Activated naive CD8-positive, alpha-beta T cell treated with anti-CD3 and anti-CD28 coated beads, Interleukin-2, amount 50 U/mL, for 16 hours (primary cell): ENCODE measurements at places on chromosomes 4 and X.

- no peak for DNase-seq
Observed at GRCh38 chr4:110900213-110900769, 277.4 kb upstream of the PITX2 start.

DNA sequence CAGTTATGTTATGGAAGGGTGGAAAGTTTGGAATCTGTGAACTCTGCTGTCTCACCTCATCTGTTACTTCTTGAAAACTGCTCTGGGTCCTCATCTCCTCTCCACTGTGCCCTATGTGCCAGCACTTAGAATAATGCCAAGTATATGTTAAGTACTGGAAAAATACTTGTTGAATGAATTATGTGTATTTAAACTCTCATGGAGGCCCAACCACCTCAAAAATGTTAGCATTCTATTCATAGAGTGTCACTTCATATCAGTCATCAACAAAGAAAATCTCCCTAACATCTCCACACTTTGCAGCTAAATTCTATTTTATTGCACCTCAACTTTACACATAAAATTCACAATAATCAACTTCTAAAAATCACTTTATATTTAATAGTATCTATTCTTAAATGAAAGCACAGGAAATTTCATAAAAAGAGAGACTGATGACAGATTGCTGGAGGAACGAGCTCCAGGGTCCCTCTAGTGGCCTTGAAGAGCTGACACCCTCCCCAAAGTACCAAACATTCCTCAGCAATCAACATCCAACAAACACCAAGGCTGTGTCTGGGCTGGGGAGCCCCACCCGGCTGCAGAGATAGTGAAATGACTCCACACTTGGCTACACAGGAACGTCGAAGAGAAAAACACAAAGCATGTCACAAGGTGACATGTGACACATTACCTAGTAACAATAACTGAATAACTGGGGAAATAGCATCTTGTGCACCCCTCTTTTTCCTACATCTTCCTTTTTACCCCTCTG, 45.8 kb downstream of the SLC39A8 start:
- no peak for DNase-seq

DNA sequence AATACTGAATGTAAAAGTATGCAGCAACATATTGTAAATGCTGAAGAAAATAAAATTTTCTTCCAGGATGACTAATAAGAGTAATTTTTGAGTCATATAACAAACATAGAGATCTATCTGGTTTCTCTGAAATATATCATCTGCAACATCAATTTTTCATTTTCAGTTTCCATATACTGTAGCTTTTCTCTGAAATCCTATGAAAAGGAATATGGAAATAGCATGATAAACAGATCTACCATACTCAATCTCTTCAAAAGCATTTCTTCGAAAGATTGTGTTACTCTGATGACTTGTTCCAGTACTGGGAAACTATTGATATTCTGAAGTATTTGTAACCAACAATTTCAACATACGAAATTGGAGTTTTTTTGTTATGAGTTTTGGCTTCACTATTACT, 1156.7 kb downstream of the FAM133A start:
- DNase-seq: no peak

- DNase-seq: no peak
Observed at GRCh38 chr4:138611721-138612120, 369.6 kb upstream of the SLC7A11 start.

GRCh38 chrX:145563159-145563558, 254.5 kb upstream of the SLITRK2 start:
- DNase-seq: no peak

GRCh38 chr4:60805500-60806313, 394.4 kb upstream of the ADGRL3 start:
- no peak for DNase-seq

GRCh38 chr4:100041646-100042045, 91.6 kb upstream of the H2AZ1 start:
- DNase-seq: no peak

DNA sequence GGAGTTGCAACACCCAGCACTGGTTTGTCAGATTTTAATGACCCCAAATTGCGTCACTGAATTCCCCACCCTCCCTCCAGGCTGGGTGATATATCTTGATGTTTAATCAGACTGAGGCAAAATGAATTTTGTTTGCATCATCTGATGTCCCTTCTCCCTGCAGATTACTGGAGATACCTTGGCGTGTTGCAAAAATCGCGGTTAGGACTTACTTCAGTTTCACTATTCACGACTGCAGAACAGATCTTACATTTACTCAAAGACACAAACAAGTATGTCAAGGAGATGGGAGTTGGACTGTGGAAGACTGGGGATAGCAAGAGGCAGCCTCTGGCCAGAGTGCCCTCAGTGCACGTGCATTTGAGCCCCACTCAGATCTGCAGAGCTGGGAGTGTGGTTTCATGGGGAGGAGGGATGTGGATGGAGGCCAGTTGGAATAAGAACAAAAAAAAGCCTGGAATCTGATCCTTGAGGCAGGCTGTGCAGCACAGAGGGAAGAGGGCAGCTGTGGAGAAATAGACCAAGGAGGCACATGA, 92.2 kb upstream of the MTM1 start:
- DNase-seq: no peak

- DNase-seq: no peak
Observed at GRCh38 chrX:3638280-3638873, 75.1 kb downstream of the PRKX start.

DNA sequence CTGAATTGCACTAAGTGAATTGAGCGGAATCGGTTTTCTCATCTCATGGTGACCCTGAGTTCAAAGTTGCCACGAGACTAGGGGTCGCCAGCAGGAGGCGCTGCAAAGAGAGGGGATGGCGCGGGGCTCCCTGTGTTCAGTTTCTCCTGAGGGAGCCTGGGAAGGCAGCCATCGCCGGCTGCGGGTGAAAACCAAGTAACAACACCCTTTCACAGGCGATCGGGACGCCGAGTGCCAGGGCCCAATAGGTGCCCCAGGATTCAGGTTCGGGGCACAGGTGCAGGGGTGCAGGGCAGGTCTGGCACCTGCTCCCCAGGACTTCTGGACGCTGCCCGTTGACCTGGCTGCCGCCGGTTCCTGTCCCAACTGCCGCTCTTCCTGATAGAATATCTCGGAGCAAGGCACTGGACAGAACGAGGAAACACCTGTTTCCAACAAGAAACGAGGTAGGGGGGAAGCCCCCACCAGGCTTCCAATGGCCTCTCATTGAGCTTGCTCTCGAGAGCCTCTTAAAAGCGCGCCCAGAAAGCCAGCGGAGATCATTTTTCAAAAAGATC, 1.1 kb upstream of the FGF16 start:
- DNase-seq: no peak

DNA sequence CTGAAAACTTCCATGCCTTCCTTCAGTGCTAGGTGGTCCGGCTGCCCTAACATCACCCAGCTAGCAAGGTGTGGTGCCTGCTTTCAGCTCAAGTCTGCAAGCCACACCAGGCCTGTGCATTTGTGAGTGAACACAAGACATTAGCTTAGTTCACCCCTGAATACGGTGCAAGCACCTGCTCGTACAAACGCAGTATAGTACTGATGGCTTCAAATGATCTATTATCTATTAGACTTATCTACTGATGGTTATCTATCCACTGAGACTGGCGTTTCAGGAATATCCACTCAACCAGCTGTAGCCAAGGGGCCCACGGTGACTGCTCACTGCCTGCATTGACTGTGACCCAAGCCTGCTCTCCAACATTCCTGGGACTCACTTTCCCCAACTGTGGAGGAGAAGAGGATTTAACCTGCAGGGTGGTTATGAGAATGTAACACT, 155.9 kb downstream of the SHOX start:
- DNase-seq: no peak
